ENCODE measurements at places on chromosomes 3 and 15.

DNA sequence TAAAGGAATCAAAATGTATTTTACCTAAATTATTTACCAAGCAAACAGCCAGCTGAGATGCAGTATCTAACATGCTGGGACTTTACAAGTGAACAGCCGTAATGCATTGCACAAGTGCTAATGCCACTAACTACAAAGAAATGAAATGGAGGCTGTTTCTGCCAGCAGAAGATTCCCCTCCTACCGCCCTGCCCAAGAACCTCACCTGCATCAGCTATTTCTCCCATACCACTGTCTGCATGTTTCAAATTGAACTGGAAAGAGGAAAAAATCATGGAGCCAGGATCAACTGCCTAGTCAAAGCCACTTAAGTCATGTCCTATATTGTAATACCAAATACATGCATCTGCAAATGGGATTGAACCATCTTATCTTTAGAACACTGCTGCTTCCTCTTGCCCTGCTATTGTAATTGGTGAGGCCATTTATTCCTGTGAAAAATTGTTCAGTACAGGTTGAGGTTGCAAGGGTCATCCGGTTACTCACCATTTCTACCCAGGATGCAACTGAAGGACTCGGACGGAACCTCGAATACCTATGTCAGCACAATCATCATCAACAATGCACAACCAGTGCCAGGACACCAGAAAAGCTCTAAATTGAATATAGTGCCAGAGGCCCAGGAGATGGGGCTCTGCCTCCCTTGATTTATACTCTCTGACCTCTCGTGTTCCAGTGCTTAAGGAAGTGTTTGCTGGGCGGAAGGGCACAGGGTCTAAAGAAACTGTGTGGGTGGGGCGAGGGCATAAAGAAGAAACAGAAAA lies 27.5 kb downstream of the ANXA2 start:
- DNase-seq, result no peak

GRCh38 chr3:2583046-2583445 lies 484.4 kb downstream of the CNTN4 start:
- no peak for DNase-seq

DNA sequence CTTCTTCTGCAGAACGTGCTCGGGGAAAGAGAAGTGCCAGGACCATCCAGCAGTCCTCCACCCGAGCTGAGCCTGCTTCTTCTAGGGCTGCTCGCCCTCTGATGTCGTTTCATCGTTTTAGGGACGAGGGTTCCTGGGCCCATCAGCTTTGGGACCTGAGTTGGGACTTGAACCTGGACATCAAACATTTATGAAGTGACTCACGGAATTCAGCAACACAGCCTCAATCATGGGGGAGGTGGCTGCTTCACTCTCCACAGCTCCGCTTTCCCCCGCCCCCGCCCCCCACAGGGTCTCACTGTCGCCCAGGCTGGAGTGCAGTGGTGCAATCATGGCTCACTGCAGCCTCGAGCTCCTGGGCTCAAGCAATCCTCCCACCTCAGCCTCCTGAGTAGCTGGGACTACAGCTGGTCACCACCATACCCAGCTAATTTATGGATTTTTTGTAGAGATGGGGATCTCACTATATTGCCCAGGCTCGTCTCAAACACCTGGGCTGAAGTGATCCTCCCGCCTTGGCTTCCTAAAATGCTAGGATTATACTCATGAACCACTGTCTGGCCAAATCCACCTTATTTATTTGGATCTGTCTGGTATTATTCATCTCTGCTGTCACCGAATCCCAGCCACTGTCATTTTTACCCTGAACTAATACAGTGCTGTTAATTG lies 725 bp upstream of the SCAMP2 start:
- DNase-seq, result no peak

- no peak for DNase-seq
These were observed 27.6 kb downstream of the SLC9A9 start for GRCh38 chr3:143820466-143821221.
